ENCODE measurements at places on chromosomes 12 and 14.

GRCh38 chr12:78248321-78248720, 417.6 kb downstream of the NAV3 start:
- DNase-seq: no peak

DNA sequence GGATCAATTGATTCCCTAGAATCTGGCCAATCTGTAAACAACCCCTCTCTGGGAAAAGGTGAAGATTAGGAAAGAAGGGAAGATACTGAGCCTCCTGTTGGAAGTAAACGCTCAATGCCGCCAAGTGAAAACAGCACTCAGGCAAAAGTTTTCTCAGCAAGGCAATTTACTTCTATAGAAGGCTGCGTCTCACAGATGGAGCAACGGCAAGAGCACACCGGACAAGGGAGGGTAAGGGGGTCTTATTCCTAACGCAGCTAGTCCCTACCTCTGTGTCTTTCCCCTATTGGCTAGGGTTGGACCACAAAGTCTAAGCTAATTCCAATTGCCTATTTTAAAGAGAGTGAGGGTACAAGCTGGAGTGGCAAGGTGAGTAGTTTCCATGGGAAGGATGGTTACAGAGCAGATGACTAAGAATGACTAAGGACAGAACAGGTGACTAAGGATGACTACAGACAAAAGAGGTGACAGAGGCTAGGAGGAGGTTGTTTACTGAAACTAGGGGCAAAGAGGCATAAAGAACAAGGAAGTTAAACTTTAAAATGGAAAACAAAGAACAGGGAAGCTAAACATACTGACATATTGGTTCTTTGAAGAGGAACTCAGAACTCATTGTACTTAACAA, 5.6 kb upstream of the TTC9 start:
- no peak for DNase-seq

GRCh38 chr12:26473291-26473690, 277.9 kb downstream of the SSPN start:
- no peak for DNase-seq

GRCh38 chr14:94787092-94787491, 17.2 kb upstream of the GSC start:
- no peak for DNase-seq

DNA sequence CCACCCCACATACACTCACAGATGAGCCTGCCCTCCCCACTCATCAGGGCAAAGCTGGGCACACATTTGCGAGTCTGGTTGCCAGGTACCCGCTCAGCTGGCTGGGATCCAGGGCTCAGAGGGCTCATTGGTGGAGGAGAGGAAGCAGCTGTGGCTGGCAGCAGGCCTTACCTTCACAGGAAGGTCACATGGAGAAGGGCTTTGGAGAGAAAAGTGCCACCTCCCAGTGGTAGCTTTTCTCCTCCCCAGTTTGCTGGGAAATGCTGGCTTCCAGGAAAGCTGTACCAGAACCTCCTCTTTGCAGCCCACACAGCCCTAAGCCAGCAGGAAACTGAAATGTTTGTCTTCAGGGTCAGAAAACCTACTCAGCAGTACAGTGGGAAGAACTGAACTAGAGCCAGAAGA, 55.6 kb downstream of the LGMN start:
- DNase-seq: no peak

GRCh38 chr12:38744041-38744440, 161.3 kb downstream of the CPNE8 start:
- no peak for DNase-seq

GRCh38 chr12:43109631-43110345, 442.2 kb downstream of the ADAMTS20 start:
- no peak for DNase-seq

DNA sequence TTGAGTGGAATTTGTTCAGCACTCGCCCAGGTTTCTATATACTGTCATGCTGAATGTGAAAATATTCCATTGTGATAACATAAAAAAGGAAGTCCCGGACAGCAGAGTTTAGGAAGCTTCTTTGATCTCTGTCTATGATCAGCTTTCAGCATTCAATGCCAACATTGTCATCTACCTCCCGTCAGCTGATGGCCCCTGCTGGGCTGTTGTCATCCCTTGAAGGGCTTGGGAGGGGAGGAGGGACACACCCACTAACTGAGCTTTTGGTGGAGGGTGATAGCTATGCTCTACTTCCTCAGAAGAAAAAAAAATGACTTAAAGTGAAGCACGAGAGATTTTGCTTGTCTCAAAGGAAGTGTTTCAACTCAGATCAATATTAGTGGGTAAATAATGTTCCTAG, 4.7 kb upstream of the KRT77 start:
- DNase-seq: no peak

DNA sequence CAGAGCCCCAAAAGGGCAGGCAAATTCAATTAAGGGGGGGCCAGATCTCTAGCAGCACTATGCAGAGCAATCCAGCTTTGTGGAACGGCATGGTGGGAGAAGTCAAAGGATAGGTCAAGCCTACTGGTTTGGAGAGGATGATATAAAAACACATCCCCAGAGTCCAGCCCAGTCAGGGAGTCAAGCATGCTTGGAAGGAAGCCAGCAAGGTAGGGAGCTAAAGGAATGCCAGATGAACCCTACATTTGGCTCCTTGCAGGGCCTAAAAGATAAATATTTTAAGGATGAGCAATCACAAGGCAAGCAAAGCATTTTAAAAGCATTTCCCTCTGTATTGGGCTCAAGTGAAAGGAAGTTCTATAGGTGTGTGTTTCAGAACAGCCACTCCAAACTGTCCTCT, 21.4 kb downstream of the KCTD10 start:
- DNase-seq: no peak

- no peak for DNase-seq
Observed at GRCh38 chr12:83665634-83666218, 979.0 kb downstream of the TMTC2 start.

- DNase-seq: no peak
Observed at GRCh38 chr12:121738340-121738858, 25.8 kb downstream of the TMEM120B start.

GRCh38 chr14:101527987-101528386, 33.3 kb upstream of the DIO3 start:
- DNase-seq: no peak
